ENCODE measurements at places on chromosomes 1 and 21. TPM values are rescaled to one million over a fixed set of nuclear protein-coding genes. Genes with fewer than 3 reads are reported as not detected.

DNA sequence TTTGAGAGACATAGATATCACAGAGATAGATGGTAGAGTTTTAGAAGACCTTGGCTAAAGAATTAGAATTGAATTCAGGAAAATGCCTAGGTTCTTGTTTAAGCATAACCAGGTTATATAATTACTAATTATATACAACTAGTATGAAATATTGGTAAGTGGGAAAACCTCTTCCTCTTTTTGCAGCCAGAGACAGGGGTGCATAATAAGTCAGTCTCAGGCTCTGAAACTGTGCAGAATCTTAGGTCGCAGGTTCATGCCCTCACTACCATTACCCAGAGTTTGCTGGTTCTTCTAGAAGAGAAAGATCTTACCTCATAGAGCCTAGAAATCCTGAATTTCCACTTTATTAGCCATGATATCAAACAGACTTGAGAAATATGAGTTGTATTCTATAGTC lies 183.3 kb downstream of the NEK7 start:
- DNase-seq: no peak

- no peak for DNase-seq
These were observed 5.5 kb upstream of the LCE5A start for GRCh38 chr1:152505083-152505482.

GRCh38 chr1:81007024-81007423 lies 793.7 kb upstream of the ADGRL2 start:
- no peak for DNase-seq

NBPF9 gene
- total RNA-seq: 19.8 TPM

DNA sequence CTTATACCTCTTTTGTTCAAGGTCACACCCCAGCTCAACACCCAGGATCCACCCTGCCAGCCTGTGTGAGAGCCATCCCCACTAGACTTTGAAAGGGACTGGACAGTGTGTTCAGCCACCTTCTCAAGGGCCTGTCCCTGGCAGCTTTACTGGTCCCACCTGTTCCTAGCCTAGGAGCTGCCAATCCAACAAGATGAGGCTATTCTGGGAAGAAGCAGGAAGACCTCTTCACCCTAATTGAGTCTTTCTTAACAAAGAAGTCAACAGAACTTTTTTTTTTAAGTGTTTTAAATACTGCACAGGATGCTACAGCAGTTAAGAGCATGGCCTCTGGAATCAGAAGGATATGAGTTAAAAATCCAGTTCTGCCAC lies 95.8 kb upstream of the HOOK1 start:
- DNase-seq: no peak

DNA sequence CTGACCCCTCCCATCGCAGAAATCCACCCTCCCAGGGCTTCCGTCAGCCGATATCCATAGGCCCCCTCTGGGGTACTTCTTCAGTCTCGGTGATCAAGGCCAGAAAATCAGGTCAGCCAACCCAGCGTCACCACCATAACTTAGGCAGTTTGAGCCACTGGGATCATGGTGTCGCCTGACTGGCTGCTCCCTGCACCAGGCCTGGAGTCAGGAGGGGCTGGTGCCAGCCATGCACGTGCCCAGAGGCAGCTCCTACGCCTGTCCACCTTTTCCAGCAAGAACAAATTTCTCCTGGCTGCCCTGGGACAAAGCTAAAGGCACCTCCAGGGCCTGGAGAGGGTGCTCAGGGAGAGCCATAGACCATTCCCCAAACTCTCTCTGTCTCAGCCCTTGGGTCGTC lies 4.8 kb upstream of the CTRC start:
- DNase-seq: no peak

- no peak for DNase-seq
These were observed 90.0 kb upstream of the TLR5 start for GRCh38 chr1:223233019-223233409.

GRCh38 chr1:44501047-44501890 lies 96.2 kb downstream of the RNF220 start:
- DNase-seq: no peak

DNA sequence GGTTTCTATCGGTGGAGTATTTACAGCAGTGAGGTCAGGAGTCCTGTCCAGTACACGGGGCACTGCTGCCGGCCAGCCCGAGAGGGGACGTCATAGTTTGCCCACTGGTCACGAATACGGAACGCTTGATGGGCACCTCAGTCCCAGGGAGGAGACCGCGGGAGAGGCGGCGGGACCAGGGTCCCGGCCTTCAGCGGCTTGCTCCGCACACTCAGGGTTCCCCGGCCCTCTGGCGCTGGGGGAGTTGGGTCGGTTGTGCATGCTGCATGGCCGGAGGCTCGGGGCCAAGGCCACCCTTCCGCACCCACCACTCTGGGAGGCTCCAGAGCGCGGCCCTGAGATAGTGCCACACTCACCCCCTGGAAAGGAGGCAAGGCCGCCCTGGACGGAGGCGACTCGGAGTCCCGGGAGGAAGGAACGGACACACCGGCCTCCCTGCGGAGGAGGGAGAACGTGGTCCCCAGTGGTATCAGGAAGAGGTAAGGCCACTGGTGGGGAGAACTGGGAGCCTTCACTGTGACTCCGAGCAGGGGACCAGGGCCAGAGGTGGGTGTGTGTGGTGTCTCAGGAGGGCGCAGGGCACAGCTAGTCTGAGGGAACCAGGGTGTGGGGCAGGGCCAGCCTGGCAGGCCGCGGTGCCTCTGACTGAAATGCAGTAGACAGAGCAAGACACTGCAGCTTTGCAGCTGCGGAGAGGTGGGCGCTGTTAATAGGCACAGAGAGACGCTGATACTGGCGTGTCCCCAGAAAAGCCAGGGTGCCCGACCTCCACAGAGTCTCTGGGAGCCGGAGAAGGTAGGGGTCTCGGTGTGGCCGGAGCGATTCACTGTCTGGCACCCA lies 28.6 kb upstream of the PRSS38 start:
- DNase-seq: no peak

GRCh38 chr1:192171123-192171522 lies 12.9 kb downstream of the RGS18 start:
- DNase-seq: no peak

- DNase-seq: no peak
These were observed 59.5 kb downstream of the S100B start for GRCh38 chr21:46545363-46545762.

OR11L1 gene
- not detected for total RNA-seq

DNA sequence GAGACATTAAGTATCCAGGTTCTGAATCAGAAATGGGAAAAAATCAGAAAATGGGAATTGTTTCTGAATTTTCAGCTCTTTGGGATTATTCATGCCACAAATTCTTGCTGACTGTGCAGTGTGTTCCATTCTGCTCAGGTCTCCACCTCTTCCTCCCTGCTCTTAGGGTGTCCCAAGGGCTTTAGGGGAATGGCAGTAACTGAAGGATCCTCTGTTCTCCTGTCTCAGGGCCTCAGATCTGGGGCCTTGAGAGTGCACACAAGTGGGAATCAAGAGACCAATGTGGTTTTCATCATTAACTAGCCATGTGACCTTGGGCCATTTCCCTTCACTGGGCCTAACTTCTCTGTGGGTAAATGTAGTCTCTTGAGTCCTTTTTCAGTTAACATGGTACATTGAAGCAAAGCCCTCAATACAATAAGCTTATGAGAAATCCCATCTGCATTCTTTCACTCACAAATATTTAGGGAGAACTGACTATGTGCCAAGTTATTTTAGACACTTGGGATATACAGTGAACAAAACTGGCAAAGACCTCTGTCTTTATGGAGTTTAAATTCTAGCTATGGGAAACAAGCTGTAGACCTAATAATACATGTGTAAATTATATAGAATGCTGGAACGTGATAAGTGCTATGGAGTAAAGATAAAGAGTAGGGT lies 75.7 kb upstream of the SPATA6 start:
- no peak for DNase-seq

GRCh38 chr1:119631086-119631432 lies 17.0 kb downstream of the ZNF697 start:
- DNase-seq: no peak

DNA sequence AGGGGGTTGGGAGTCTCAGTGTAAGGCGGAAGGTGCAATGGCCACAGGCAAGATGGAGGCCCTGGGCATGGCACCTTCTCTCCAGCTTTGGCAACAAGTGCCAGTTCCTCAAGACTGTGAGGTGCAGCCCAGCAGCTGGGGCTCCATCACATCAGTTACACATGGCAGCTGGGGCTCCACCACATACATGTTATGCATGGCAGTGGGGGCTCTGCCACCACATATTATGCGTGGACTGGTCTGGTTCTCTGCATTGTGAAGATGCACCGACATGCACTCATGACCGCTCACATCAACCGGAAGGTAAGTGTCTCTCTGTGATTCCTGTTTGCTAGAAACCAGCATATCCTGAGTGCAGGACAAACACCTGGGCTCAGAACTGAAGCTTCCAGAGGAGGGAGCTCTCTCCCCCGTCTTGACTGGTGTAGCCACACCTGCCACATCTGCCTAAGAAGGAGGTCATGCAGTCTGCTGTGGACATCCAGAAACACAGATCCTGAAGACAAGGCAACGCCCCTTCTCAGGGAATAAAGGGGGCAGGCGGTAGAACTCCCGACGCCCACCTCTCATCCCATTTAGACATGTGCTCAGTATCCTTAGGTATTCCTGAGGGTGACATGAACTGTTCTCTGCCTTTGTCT lies 104.1 kb upstream of the TMPRSS2 start:
- no peak for DNase-seq

DNA sequence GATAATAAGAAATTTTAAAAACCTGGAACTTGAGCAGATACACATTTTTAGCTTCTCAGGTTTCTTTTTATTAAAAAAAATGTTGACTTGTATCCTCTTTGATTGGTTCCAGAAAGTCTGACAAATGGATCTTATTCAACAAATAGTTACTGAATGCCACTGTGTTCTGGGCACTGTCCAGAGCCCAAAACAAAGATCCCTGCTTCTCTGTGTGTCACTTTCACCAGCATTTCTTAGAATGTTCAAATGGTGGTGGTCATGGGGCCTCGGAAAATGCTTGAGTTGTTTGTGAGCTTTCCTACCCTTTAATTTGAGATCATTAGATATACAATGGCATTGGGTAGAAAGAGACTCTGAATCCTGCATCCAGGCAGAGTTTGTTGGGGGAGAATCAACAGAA lies 19.9 kb downstream of the ACTN2 start:
- DNase-seq: no peak

PRRX1 gene
- not detected for total RNA-seq

RPTN gene
- not detected for total RNA-seq

- no peak for DNase-seq
These were observed 221.5 kb downstream of the GRIK1 start for GRCh38 chr21:29718081-29718815.

DNA sequence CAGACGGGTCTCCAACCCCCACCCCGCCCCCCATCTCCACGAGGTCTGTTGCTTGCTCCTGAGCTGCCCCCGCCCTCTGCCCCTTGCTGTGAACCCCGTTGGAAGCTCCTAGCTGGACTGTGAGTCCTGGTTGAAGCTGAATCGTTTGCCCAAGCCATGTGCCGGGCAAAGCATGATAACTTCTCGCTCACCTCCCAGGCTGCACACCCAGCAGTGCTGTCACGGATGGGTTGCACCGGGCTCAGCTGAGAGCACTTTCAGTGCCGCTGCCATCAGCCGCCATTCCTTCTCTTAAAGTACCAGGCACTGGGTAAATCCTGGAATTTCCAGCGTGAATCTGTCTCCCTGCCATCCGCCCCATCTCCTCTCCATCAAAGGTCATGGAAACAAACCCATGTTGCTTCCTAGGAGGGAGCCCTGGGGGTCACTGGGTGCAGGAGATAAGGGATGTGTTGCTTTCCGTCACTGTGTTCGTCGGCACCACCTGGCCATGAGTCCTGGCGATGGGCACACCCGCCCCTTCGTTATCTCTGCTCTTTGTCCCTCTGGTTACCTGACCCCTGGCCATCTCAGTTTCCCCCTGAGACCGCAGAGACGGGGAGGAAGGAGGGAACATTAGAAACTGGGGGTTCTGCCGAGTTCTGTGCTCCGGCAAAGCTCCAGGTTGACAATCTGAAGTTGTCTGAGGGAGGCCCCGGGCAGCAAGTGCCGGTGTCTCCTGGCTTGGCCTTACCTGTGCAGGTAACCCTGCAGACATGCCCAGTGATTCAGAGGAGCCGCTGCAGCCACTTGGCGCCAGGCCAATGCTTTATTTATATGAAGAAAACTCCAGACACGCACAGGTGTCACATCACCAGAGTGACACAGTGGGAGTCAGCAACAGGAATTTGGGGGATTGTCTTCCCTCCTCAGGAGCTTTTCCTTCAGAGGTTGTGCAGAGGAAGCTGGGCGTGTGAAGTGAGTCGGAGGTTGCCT lies 2.7 kb downstream of the PDE9A start:
- DNase-seq: no peak

DNA sequence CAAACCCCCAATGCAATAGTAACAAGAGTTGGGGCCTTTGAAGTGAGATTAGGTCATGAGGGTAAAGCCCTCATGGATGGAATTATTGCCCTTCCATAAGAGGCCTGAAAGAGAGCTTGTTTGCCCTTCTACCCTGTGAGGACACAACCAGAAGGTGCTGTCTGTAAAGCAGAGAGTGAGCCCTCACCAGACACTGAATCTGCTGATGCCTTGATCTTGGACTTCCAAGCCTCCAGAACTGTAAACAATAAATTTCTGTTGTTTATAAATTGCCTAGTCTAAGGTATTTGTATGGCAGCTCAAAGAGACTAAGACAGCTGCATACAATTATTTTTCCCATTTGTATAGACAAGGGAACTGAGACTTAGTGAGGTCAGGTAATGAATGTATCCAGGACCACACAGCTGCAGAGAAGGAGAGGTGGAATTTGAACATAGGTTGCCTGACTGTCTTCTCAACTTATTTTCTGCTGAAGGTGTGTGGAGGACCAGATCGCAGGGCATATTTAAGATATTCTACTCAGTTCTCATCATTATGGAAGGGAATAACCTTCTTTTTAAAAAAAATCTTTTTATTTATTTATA lies 18.7 kb downstream of the IL23R start:
- no peak for DNase-seq

KAZN gene
- total RNA-seq: 2.2 TPM

GRCh38 chr1:193890935-193891334 lies 704.5 kb upstream of the B3GALT2 start:
- DNase-seq: no peak

DNA sequence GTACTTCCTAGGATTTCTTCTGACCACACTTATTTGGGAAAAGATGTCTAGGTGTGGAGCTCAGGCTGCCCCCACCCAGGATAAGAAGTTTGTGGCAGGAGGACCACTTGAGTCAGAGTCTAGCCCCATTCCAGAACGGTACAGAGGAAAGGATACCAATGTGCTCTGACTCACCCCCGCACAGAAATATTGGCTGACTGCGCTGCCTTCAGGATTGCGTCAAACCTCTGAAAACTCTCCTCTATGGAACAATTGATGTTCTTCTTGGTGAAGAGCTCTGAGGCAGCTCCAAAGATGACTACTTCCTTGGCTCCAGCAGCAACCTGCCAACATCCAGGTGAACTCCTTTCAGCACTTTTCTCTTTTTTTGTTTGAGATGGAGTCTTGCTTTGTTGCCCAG lies 11.2 kb downstream of the HMGCL start:
- DNase-seq: no peak
